Naive B cell (primary cell): ENCODE measurements at places on chromosomes 12 and 14.

DNA sequence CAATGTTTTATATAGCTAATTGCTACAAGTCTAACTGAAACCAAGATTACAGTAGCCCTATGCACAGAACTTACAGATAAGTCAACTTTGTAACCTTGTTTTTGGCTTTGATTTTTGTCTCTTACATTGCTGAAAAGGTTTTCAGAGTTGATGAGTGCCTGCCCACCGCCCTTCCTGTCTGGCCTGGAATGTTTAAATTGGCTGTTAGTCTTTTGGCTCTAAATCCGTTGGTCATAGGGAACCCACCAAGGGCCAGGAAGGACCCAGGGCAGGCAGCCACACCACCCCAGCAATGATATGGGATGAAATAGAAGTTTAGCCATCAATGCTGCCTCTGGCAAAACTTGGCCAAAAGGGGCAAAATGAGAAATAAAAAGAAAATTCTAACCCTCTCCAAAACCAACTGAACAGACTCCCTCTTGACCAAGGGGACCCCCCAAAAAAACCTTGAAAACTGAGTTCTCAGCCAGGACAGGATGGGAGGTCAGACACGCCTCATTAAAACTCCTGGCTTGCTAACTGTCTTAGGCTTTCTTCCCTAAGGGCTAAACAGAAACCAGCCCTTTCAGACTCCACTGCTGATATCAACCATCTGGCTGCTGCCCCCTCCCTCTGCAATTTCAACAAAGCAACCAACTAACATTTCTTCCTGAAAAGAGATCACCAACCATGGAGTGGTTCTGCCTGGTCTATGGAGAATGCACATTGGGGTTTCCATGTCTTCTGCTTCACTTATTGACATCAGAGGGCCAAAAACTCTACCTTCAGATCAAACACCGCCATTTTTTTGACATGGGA lies 242.1 kb upstream of the NOS1 start:
- DNase-seq: no peak

GRCh38 chr14:68788996-68789820 lies 3.7 kb downstream of the ZFP36L1 start:
- DNase-seq: peak; percentile 81

- DNase-seq: no peak
Observed at GRCh38 chr14:99331811-99332210, 59.8 kb upstream of the BCL11B start.

DNA sequence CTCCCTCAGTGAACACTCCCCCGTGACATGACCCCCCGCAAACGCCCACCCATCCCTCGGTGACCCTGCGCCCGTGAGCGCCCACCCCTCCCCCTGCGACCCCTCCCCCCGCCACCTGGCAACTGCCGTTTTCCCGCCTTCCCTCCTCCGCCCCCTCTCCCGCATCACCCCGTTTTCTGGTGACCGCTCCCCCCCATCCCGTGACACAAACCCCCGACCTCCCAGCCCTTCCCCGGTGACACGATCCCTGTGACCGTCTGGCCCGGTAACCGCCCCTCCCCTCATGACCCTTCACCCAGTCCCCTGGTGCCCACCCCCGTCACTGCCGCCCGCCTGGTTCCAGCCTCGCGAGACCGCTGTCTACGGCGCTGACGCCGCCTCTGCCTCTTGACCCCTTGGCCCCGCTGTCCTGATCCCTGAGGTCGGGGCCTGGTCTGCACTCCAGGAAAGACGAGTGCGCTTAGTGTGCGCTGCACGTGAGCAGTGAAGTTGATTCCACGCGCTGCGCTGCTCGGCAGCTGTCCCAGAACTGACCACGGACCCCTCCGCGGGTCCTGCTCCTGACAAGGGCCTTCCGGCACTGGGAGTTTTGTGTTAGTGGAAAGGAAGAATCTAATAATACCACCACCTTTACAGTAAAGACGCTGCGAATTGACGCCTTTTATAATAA lies 59.4 kb downstream of the DDX51 start:
- DNase-seq: peak; percentile 26

DNA sequence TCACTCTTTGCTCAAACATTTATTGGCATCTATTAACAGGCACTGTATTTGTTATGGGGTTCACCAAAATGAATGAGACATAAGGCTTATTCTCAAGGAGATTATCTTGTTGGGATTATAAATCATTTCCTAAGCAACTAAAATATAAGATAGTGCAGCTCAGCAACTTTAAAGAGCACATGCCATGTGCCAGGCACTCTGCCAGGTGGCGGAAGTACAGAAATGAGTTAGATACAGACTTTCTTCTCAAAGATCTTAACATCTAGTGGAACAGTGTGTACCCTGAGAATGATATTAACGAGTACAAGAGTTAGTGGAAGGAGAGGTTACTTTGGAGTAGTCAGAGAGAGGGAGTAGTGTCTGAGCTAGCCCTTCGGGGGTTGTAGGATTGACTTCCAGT lies 28.4 kb upstream of the TOMM20L start:
- no peak for DNase-seq

DNA sequence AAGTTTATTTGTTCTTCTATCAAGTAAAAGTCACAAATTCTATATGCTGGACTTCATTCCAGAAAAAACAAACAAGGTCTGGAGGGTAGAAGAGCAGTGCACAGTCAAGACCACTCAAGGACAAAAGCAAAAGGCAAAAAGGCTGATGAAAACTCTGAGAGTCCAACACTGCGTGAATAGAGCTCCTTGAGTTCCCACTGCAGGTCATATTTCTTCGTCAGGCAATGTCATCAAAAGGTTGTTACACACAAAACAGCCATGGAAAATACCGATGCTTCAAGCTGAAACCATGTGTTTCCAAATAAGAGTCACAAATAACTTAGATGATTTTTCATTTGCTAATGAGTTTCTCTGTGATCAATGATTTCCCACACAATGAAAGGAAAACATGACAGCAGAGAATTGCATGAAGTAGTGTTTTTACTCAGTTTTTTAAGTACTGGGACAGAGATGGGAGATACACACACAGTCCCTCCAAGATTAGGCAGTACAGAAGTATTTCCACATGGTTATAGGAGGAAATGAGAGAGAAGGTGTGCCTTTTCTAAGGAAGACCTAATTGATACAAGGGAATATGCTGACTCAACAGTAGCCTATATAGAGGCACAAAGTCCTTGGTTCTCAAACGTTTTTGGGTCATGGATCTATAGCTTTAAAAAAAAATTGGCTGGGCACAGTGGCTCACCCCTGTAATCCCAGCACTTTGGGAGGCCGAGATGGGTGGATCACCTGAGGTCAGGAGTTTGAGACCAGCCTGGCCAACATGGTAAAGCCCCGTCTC lies 177.7 kb downstream of the MED13L start:
- DNase-seq: no peak

GRCh38 chr12:29552324-29552927 lies 54.9 kb upstream of the OVCH1 start:
- peak; percentile 28 for DNase-seq

GRCh38 chr14:24798911-24799462 lies 165.0 kb upstream of the GZMB start:
- DNase-seq: no peak

DNA sequence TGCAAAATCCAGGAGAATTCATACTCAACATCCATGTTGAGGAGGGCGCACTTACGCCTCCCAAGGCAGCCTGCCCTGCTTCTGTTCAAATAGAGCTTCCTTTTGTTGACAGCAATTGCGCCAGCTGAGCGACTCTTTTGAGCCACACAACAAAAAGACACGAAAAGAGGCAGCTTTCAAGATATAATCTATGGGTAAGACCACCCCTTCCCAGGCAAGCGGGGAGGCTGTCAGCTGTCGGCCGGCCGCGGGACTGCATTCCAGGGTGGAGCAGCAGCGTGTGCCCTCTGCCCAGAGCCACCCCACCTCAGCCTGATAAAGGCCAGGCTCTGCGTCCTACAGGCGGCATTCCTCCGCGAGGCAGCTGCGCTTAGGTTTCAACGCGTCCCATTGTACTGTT lies 15.8 kb upstream of the STAB2 start:
- DNase-seq: no peak

DNA sequence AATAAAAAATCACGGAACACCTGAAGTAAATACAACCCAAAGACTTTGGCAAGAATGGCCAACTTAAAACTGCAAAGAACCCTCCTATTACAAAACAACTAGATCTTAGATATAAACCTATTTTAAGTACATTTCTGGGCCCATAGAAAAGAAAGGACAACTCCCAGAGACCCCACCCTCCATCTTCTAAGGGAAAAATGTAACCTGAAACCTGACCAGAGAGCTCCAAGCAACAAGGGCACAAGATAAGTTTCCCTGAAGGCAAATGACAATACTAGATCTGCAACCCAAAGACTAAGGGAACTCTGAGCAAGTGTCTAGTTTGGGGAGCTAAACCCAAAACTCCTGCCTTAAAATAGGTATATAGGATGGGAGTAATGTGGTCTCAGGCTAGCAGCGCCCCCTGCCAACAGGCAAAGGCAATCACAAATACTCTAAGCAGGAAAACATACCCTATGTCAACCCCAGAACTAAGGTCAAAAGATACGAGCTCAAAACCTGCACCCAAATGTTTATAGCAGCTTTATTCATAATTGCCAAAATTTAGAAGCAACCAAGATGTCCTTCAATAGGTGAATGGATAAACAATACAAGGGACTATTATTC lies 218.9 kb downstream of the ITPR2 start:
- peak; percentile 7 for DNase-seq

DNA sequence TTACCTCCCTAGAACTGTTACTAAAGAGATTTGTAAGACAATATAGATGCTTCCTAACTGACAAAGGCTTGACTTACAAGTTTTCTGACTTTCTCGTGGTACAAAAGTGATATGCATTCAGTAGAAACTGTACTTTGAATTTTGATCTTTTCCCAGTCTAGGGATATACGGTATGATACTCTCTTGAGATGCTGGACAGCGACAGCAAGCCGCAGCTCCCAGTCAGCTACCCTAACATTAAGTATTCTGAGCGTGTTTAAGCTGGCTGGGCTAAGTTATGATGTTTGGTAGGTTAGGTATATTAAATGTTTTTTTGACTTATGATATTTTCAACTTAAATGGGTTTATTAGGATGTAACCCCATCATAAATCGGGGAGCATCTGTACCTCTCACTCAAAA lies 55.2 kb upstream of the CDKL1 start:
- DNase-seq: no peak

GRCh38 chr12:38744041-38744440 lies 161.3 kb downstream of the CPNE8 start:
- no peak for DNase-seq

- no peak for DNase-seq
Observed at GRCh38 chr12:76813972-76814371, 50.1 kb downstream of the ZDHHC17 start.

GRCh38 chr12:25701290-25701689 lies 148.2 kb upstream of the LMNTD1 start:
- DNase-seq: no peak

GRCh38 chr14:70780396-70781075 lies 28.8 kb downstream of the MAP3K9 start:
- peak; percentile 77 for DNase-seq

DNA sequence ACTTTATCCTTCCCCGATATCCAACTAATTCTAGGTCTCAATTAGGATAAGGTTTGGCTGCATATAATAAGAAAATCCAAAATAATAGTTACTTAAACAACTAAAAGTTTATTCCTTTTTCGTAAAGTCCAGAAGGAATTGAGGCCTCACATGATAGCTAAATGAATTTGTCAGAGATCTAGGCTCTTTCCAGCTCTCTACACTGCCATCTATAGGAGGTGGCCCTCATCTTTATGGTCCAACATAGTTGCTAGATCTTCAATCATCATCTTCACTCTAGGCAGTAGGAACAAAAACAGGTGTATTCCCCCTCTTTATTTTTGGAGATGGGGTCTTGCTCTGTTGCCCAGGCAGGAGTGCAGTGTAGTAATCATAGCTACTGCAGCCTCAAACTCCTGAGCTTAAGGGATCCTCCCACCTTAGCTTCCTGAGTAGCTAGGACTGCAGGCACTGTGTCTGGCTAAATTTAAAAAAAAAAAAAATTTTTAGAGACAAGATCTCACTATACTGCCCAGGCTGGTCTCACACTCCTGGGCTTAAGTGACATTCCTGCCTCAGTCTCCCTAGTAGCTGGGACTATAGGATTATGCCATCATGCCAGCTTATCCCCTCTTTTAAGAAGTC lies 46.5 kb upstream of the SAV1 start:
- DNase-seq: peak; percentile 35

DNA sequence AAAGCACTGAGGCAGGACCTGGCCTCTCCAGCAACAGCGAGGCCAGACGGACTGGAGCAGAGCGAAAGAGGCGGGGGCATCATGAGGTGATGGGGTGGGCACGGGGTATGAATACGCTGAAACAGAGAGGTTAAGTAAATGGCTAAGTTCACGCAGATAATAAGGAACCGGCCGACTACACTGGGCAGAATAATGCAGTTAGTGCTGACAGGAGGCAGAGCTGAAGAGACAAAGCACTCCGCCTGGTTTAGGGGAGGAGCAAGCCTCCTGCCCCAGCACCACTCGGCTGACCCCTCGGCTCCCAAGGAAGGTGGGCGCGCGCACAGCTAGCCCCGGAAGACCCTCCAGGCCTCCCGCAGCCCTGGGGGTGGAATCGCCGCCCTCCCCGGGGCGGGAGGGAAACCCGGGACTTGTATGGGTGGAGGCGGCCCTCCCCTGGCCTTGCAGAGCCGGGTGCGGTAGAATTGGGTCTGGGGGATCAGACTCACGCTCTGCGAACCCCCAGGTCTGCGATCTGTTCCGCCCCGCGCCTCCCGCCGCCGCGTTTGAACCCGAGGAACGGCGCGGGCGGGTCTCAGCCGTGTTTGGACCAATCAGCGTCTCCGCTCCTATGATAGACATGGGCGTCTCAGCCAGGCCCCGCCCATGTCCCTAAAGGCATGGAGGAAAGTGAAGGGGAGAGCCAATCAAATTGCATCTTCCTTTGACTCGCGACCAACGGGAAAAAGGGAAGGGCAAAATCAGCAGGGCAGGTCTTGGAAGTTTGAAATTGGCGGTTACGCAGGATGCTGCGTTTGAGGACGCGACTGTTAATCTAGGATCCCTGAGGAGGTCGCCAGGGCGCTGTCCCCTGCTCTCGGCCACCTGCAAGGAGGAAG lies at the start of gene CIT:
Gene CIT (minus strand): TSS at position 560 of the 878 bp plus-strand sequence. CDS start 1,152 bp downstream, outside the sequence.
- DNase-seq: peak; percentile 72

- DNase-seq: no peak
Observed at GRCh38 chr14:68451696-68452373, 341.0 kb downstream of the ZFP36L1 start.

DNA sequence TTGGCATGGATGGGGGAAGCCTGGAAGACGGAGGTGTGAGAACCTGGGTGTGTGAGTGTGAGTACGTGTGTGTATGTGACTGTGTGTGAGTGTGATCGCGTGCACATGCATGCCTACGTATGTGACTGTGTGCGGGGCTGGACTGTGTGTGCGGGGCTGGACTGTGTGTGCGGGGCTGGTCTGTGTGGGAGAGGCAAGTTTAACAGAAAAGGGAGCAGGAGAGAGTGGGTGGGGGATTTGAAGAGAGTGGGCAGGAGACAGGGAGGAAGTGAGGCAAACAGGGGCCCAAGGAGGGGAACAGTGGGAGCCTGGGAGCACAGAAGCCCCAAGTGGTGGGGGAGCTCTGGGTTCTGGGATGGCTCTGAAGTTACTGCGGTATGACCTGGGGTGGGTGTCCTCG lies 103.7 kb upstream of the LHX5 start:
- DNase-seq: no peak
